ENCODE measurements at places on chromosomes 5 and 9.

GRCh38 chr5:62231576-62231975 is 74.4 kb upstream of the KIF2A start:
- no peak for DNase-seq

DNA sequence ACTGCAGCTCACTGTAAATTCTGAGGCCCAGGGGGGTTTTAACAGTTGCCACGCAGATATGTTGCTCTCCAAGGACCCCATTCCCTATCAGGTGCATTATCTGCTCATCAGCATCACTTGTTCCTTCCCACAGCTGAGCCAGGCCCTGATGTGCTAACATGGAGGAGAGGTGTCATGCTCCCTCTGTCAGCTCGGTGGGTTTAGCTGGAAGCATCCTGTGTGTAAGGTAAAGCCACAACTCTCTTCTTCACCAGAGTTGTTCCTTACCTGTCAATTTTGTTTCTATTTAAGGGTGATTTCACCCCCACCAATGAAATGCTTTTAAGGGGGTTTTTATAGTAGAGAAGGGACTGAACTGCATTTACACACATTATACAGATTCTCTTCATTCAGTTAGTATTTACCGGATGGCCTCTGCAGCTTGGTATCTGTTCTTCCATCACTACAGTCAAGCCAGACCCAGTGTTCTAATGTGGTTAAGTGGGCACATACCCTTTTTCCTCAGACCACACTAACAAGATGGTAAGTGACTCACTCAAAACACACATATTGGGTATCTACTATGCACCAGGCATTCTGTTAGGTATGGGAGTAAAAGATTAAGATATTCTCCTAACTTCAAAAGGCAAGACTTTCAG is 205.4 kb downstream of the DCP2 start:
- no peak for DNase-seq

DNA sequence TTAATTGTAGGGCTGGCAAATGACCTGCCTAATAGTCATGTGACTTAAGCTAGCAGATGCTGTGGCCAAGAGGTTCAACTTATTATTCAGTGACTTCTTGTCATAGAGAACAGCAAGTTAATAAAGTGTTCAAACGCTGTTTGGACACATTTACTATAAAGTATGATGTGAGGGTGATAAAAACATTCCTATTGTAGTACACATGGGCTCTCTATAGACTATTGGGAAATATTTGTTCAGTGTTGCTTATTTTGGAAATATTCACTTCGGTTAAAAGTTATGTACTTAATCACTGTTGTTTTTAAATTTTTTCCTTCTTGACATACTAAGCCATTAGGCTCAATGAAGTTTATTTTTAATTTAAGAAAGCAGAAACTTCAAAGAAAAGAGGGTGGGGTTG is 345.0 kb downstream of the NNT start:
- DNase-seq: no peak

DNA sequence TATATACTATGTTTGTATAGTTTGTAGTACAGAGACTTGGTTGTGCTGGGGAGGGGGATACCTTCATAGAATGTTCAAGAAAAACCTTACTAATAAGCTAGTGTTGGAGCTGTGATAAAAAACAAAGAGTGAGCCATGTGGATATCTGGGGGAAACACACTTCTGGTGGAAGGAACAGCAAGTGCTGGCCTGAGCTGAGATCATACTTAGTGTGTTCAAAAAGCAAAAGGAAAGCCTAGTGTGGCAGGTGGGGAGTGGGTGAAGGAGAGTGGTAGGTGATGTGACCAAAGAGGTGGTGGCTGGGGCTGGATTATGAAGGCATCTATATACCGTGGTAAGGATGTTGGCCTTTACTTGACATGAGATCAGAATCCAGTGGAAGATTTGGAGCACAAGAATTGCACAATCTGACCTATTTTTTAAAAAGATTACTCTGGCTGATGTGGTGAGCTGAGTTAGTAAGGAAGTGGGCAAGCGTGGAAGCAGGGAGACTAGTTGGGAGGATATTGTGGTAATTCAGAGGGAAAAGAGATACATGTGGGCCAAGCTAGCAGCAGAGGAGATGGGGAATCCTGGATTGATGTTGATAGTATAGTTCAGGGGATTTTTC is 26.6 kb downstream of the PALM2AKAP2 start:
- no peak for DNase-seq

DNA sequence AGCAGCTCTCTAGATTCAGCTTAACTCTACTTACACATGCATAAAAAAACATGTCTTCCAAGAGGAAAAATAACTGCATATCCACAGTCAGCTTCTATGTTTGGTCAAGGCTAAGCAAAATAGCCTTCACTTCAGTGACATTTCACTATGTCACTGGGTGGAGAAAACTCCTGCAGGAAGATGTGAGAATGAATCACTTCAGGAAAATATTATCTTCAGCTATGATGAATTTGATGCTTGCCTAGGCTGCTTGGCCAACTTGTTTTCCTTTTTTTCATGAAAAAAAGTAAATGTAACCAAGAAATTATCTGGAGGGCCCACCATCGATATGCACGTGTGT is 143.0 kb upstream of the ZNF608 start:
- no peak for DNase-seq

Data from K562 (cell line).